ENCODE measurements at places on chromosomes 1 and 21. TPM values are rescaled to one million over a fixed set of nuclear protein-coding genes. Genes with fewer than 3 reads are reported as not detected.

The TACSTD2 gene
- total RNA-seq, result 25.0 TPM

The MYOG gene
- not detected for total RNA-seq

DNA sequence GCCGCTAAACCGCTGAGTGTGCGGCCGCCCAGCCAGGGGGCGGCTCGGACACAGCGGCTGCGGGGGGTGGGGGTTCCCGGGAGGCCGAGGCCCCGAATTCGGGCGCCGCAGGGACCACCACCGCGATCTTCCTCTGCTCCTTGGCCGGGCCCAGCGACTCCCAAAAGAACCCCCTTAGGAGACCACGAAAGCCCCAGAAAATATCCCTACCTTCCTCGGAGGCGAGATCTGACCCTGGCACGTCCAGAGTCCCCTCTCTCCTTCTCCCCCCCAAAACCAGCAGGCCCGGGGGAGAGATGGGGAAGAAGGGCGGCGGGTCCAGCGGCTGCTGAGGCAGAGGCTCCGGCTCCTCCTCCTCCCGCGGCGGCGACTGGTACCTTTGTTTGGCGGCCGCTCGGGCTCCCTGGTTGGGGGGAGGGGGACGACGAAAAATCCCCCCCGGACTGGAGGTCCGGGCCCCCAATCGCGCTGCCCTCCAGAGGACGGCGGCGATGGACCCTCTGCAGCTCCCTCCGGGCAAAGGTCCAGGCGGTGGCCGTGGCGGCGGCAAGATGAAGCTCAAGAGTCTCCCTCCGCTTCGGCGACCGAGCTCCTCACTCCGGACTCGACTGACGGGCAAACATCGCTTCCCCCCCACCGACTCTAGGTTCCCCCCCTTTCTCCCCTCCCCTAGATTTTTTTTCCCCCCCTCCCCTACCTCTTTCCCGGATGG lies at the start of gene ARID4B:
ARID4B (minus strand) TSS at position 621 of the 712 bp plus-strand sequence. CDS start 1,260 bp downstream, outside the sequence.
- no peaks in the 10 kb centered on the region for H3K27me3 ChIP-seq
- no peaks in the 10 kb centered on the region for H3K36me3 ChIP-seq
- peak; percentile 65 for DNase-seq

GRCh38 chr1:61079898-61080336 lies 2.4 kb upstream of the NFIA start:
- H3K36me3 ChIP-seq, result no peaks in the 10 kb centered on the region
- peak; percentile 76 for DNase-seq
- H3K4me3 ChIP-seq, result peak overlapping the region; percentile 80
- no peaks in the 10 kb centered on the region for H3K27me3 ChIP-seq

Measured in mesothelial cell of epicardium (in vitro differentiated cells).